ENCODE measurements at places on chromosomes 2 and 18.

- no peak for DNase-seq
Observed at GRCh38 chr2:233469261-233470010, 97.1 kb downstream of the USP40 start.

DNA sequence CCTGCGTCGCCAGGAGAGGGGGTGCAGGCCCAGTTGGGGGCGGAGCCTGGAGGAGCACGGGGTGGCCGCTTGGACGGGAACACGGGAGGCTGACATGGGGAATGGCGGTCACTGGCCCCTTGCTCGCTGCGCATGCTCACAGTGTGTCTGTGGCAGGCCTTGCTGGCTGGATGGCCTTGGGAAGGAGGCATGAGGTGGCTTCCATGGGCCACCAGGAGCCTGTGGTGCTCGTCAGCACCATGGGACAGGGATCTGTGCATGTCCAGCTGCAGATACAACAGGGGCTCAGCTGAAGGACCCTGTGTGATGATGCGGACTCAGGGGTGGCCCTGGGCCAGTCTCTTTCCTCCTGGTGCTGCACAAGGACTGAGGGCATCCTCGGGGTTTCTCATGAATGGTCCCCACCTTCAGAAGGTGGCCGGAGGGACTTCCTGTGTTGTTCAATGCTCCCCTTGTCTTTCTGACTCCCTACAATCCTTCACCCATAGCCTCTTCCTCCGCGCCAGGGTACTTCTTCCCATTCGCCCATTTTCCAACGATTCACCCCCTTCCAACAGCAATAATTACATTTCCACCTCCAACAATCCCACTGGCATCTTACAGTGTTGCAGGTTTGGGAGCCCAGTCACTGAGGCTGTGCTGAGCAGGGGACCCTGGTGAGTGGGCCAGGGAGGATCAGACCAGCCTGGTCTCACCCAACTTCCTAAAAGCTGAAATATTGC is 3.4 kb upstream of the SP140L start:
- no peak for DNase-seq

GRCh38 chr2:99644419-99644787 is 154.6 kb upstream of the REV1 start:
- DNase-seq = no peak

GRCh38 chr2:173716458-173717052 is 248.6 kb downstream of the SP3 start:
- DNase-seq = no peak

DNA sequence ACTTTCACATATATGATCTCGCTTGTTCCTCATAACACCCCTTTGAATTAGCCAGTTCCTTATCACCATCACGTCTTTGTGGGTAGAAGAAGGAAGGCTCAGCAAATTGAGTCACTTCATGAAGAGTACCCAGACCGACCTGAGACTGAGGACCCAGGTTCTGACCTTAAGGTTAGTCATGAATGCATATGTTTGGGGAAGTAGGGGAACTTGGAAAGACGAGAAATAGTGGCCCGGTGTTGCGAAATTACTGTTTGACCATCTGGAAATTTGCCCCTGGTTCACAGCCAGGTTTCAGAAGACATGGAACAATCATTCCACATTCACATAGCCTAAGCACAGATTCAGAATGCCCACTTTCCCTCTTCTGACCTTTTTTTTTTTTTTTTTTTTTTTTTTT is 59.8 kb downstream of the MEIS1 start:
- DNase-seq = no peak

- no peak for DNase-seq
Observed at GRCh38 chr2:203949228-203949627, 12.7 kb downstream of the ICOS start.

DNA sequence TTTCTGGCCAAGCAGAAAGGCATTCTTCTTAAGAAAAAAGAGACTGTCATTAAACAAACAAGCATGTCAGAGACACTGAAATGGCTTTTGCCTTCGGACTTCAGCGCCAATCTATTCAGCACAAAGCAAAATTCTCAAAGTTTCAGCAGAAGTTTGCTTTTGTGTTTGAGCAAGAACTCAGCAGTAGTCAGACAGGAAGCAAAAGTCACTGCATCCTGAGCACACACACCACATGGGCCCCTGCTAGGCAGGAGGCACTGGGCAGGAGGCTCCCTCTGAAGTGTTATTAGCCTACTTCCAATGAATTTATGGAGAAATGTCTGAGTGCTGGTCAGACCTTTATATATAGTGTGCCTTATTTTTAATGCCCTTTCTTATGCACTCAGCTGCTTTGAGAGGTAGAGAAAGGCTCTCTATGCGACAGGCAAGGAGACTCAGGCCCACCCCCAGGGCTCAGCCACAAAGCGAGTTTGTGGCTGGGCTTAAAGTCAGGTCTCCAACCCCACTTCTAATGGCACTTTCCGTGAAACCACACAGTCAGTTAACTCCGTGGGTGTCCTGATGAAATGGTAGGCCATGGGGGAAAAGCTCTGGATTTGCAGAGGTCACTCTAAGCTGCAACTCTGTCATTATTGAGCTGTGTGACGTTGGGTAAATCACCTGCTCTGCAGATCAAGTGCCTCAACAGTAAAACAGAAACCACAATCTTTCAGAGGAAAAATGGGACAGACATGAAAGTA is 161.0 kb upstream of the TMEM200C start:
- DNase-seq = no peak

DNA sequence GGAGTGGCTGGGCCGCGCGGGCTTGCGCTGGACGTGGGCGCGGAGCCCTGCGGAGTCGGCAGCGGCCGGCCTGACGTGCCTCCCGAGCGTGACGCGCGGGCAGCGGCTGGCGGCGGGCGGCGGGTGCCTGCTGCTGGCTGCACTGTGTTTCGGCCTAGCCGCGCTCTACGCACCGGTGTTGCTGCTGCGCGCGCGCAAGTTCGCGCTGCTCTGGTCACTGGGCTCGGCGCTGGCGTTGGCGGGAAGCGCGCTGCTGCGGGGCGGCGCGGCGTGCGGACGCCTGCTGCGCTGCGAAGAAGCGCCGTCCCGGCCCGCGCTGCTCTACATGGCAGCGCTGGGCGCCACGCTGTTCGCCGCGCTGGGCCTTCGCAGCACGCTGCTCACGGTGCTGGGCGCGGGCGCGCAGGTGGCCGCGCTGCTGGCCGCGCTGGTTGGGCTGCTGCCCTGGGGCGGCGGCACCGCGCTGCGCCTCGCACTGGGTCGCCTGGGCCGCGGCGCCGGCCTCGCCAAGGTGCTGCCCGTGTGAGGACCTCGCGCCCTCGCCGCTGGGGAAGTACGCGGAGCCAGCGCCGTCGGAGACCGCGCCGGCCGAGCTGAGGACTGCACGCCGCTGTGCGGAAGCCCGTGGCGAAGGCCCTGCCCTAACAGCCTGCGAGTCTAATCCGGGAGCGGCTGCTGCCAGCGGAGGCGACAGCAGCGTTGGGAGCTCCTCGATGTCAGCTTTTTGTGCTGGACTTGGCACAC is 526 bp downstream of the SFT2D3 start:
- DNase-seq = peak; percentile 52

- no peak for DNase-seq
Observed at GRCh38 chr2:187369471-187369870, 78.6 kb downstream of the CALCRL start.

DNA sequence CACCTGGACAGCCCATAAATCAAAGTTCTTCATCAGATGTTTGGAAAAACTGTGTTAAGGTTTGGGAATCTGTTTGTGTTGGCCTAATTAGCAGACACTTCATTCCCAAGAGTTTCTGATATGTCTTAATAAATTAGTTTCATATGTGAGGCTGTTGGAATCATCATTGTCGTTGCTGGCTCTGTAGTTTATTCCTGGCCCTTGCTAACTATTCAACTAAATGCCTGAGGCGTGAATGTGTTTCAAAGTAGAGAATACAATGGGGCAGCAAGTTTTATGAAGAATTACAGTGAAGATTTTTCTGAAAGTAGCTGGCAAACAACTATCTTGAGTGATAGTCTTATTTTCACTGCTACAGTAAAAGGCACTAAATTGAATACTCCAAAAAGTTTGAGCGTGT is 141.1 kb downstream of the PARD3B start:
- DNase-seq = no peak

DNA sequence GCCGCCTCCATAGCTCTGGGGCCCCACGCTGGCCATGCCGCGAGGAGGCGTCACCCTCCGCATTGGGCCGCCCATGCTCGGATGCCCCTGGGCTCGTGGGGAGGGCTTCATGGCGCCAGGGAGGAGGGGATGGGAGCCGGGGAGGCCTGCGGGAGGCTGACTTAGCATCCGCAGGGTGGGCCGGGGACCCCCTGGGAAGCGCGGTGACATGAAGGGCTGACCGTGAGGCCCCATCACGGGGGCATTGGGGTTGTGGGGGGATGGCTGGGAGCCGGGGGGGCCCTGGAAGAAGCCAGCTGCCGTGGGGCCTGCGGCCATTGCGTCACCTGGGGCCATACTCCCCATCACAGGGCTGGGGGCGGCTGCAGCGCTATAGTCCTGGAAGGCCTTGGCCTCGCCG is 26.0 kb upstream of the ANKRD62 start:
- DNase-seq = no peak

DNA sequence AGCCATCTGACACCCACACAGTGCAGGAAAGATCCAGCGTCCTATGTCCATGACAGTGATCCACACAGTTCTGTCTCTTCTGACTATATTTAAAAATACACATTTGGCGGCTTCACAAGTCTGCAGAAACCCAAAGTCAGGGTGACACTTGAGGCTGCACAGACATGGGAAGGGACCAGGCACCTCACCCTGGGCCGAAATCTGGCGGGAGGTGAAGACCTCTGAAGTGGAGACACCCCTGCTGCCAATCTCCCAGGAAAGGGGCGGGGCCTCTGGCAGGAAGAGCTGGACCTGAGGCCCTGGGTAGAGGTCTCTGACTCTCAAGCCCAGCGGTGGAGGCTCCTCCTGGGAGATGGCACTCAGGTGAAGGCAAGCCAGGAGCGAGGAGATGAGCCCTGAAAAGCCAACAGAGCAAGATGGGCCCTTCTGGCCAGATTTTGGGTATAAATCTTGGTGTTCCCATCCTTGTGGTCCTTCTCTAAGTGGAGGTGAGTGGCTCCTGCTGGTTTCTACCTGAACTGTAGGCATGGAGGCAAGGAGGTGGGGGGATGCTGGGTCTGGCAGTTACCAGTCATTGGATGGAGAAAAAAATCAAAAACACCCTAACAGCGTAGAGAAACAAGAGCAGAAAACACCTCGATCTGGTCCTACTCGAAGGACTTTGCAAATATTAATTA is 248.4 kb downstream of the HDAC4 start:
- no peak for DNase-seq

GRCh38 chr2:62631160-62632085 is 74.1 kb upstream of the EHBP1 start:
- DNase-seq = no peak

DNA sequence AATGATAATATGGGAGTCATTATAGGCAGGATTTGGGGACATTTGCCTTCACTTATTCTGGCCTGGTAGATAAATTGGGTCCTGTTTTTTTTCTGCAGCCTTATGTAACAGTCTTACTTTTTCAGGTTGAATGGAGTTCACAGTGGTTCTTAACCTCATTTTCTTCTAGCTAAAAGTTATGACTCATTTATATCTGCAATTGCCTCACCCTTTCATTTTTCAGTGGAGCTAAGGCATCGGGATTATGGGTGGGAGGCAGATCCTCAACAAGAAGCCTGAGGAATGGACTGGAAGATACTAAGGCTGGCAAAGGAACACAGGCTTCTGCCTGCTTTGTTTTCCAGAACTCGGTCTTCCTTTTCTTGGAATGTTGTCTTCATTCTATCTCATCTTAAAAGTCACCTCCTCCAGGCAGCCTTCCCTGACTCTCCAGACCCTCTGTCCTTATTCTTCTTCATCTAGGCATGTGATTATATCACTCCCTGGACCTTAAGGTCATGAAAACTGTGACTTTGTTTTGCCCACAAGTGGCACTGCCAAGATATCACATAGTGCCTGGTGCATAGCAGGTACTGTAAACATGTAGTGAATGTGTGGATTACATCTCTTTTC is 41.0 kb upstream of the ACSL3 start:
- no peak for DNase-seq

DNA sequence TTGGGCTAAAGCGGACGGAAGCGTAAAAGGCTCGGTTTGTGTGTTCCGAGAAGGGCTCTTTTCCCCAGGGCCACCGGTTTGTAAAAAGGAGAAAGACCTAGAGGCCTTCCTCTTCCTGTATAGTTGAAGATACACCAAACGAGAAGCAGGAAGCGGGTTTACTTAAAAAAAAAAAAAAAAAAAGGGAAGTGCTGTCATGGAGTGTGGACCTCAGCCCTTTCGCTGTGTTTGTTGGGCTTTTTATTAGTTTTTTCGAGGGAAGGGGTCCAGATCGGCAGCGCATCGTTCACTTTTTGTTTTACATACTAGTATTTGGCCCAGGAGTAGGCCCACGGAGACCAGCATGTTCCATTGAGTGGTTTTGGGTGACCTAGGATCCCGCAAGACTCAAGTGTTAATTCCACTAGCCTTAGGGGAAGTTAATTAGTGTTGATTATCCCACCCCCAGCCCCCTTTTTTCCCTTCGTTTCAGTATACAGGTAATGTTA is 676 bp downstream of the ACTR2 start:
- no peak for DNase-seq

DNA sequence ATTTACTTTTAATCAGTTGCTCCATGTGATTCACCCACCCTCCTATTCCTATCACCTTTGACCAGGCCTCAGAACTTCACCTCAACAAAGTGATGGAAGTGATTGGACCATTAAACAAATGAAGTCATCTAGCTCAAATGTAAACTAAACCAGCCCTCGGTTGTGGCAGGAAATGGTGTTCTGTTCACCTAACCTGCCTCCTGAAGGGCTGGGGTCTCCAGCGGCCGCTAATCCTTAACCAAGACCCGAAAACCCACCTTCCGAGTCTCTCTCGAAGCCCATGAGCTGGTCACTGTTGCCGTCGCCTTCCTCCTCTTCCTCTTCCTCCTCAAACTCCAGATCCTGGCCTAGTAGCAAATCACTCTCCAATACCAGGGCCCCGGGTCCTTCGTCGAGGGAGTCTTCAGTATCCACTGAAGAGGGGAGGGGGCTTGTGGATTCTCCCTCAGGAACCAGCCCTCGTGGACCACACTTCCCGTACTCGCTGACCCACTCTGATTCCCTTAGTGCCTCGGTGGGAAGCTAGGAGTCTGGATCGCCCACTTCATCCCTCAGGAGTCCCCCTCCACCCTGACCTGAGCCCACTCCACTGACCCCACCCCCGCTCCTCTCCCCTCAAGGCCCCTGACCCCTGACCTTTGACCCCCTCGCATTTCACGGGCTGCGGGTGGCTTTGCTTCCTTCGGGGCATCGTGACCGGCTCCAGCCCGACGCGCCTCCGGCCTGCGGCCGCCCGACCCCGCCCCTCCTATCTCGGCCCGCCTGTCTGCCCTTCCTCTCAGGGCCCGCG is 503 bp downstream of the ZNF513 start:
- peak; percentile 32 for DNase-seq

GRCh38 chr18:58896734-58897508 is 32.2 kb downstream of the ZNF532 start:
- no peak for DNase-seq

DNA sequence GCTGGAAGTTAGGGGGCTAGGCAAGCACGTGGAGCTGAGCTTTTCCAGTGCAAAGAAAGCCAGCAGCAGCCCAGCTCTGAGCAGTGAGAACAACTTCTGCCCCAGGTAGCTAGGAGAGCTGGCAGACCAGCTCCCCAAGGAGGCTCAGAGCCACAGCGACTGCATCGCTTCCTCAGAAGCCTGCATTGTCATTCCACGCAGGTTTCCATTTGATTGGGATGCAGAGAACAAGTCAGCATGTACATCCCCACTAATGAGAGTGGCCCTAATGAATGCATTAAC is 45.1 kb downstream of the C1QL2 start:
- no peak for DNase-seq
